ENCODE measurements at places on chromosomes 6 and 20. TPM values are rescaled to one million over a fixed set of nuclear protein-coding genes. Genes with fewer than 3 reads are reported as not detected.

- H3K4me1 ChIP-seq = no peaks in the 10 kb centered on the region
- no peak for DNase-seq
These were observed 441.0 kb downstream of the KIF16B start for GRCh38 chr20:16132036-16132798.

- H3K27me3 ChIP-seq = no peaks in the 10 kb centered on the region
- H3K4me1 ChIP-seq = no peaks in the 10 kb centered on the region
- no peak overlapping the region for H3K4me3 ChIP-seq
- no peaks in the 10 kb centered on the region for H3K36me3 ChIP-seq
- no peak overlapping the region for H3K27ac ChIP-seq
These were observed 142.5 kb upstream of the SPACA1 start for GRCh38 chr6:87905101-87905641.

GRCh38 chr6:13034316-13034715 lies 294.0 kb downstream of the TBC1D7 start:
- DNase-seq = no peak
- no peak overlapping the region for H3K4me3 ChIP-seq
- no peaks in the 10 kb centered on the region for H3K4me1 ChIP-seq
- no peaks in the 10 kb centered on the region for H3K27me3 ChIP-seq

DNA sequence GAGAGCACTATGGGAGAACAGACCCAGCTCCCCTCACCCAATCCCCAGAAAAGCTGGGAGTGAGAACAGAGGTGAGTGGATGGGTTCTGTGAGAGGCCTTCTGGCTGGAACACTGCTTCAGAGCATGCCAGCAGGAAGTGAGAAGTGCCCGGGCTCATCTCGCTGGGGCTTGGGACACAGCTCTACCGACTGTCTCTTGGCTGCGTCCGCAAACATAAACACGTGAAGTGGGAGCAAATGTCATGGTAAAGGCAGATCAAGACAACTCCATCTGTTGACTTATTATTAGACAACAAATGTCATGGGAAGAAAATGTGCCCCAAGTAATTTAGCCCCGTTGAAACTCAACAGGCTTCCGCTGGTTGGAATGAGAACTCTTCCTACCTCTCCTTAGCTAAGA lies 25.9 kb downstream of the GNAS-AS1 start:
- no peaks in the 10 kb centered on the region for H3K27me3 ChIP-seq
- H3K36me3 ChIP-seq = no peaks in the 10 kb centered on the region
- H3K4me1 ChIP-seq = no peaks in the 10 kb centered on the region
- no peak overlapping the region for H3K27ac ChIP-seq

The MAS1 gene
- 0.17 TPM for total RNA-seq

The BPIFB4 gene
- 1.1 TPM for total RNA-seq

GRCh38 chr6:125392682-125393081 lies 90.9 kb upstream of the HDDC2 start:
- H3K36me3 ChIP-seq = no peaks in the 10 kb centered on the region
- H3K4me3 ChIP-seq = no peak overlapping the region
- DNase-seq = no peak
- H3K4me1 ChIP-seq = no peaks in the 10 kb centered on the region
- H3K27ac ChIP-seq = no peak overlapping the region

DNA sequence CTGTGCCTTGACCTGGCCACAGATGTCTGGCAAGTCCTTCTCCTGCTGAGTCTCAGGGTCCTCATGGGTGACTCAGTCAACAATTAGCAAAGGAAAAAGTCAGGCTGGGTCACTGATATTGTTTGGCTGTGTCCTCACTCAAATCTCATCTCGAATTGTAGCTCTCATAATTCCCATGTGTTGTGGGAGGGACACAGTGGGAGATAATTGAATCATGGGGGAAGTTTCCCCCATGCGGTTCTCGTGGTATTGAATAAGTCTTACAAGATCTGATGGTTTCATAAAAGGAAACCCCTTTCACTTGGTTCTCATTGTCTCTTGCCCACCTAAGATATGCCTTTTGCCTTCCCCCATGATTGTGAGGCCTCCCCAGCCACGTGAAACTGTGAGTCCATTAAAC lies 45.7 kb downstream of the PREX1 start:
- no peak overlapping the region for H3K27ac ChIP-seq
- no peak overlapping the region for H3K4me3 ChIP-seq
- no peaks in the 10 kb centered on the region for H3K36me3 ChIP-seq
- H3K27me3 ChIP-seq = no peaks in the 10 kb centered on the region

DNA sequence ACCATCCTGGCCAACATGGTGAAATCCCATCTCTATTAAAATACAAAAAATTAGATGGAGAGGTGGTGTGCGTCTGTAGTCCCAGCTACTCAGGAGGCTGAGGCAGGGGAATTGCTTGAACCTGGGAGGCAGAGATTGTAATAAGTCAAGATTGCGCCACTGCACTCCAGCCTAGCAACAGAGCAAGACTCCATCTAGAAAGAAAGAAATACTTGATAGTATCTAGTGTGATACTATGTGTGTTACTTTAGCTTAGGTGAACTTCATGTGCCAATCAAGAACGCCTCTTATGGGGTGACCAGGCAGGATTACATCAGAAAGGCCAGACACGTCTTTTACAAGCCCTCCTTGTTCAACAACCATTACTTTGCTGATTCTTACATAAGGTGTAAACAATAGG lies 107.1 kb downstream of the TMEM170B start:
- H3K36me3 ChIP-seq = no peaks in the 10 kb centered on the region
- no peaks in the 10 kb centered on the region for H3K4me1 ChIP-seq
- DNase-seq = no peak
- H3K4me3 ChIP-seq = no peak overlapping the region
- H3K27ac ChIP-seq = no peak overlapping the region

DNA sequence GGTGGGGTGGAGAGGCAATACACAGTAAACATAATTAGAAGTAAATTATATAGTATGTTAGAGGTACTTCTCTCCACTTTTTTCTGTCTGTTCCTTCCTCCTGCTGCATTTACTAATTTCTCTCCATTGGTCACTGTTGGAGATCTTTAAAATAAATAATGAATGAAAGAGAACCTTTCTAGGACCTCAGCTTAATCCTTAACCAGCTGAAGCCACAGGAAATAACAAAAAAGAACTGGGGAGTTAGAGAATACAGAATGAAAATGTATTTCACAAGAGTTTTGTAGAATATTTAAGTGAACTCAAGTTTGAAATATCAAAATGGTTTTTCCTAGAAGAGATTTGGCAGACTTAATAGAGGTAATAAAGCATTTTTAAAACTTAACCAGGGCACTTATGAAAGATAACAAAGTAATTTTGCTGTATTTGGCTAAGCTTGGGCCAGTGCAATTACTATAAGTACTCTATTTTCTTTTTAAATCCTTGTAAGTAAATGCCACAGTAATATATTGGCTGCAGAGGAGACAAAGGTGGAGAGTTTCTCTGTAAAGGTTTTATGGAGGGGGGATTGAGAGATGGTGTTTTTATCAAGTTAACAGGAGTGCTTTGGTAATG lies 405.0 kb downstream of the CDKAL1 start:
- H3K27ac ChIP-seq = no peak overlapping the region
- H3K4me1 ChIP-seq = no peaks in the 10 kb centered on the region
- no peak overlapping the region for H3K4me3 ChIP-seq
- no peaks in the 10 kb centered on the region for H3K27me3 ChIP-seq
- no peak for DNase-seq

GRCh38 chr20:26243731-26244130 lies 547.1 kb upstream of the ZNF337 start:
- no peaks in the 10 kb centered on the region for H3K27me3 ChIP-seq
- H3K4me3 ChIP-seq = no peak overlapping the region
- H3K36me3 ChIP-seq = no peaks in the 10 kb centered on the region
- no peak overlapping the region for H3K27ac ChIP-seq

The CST9 gene
- total RNA-seq = not detected

GRCh38 chr6:16481697-16482399 lies 243.5 kb downstream of the GMPR start:
- no peak for DNase-seq
- H3K27ac ChIP-seq = no peak overlapping the region
- H3K4me3 ChIP-seq = no peak overlapping the region
- H3K36me3 ChIP-seq = no peaks in the 10 kb centered on the region
- no peaks in the 10 kb centered on the region for H3K4me1 ChIP-seq

The CST7 gene
- 3.6 TPM for total RNA-seq

GRCh38 chr6:163170294-163170883 lies 244.1 kb upstream of the QKI start:
- no peaks in the 10 kb centered on the region for H3K36me3 ChIP-seq
- H3K27me3 ChIP-seq = no peaks in the 10 kb centered on the region
- DNase-seq = no peak
- H3K4me1 ChIP-seq = no peaks in the 10 kb centered on the region
- no peak overlapping the region for H3K27ac ChIP-seq

The KIF25 gene
- 0.28 TPM for total RNA-seq

The PLG gene
- 0.17 TPM for total RNA-seq

DNA sequence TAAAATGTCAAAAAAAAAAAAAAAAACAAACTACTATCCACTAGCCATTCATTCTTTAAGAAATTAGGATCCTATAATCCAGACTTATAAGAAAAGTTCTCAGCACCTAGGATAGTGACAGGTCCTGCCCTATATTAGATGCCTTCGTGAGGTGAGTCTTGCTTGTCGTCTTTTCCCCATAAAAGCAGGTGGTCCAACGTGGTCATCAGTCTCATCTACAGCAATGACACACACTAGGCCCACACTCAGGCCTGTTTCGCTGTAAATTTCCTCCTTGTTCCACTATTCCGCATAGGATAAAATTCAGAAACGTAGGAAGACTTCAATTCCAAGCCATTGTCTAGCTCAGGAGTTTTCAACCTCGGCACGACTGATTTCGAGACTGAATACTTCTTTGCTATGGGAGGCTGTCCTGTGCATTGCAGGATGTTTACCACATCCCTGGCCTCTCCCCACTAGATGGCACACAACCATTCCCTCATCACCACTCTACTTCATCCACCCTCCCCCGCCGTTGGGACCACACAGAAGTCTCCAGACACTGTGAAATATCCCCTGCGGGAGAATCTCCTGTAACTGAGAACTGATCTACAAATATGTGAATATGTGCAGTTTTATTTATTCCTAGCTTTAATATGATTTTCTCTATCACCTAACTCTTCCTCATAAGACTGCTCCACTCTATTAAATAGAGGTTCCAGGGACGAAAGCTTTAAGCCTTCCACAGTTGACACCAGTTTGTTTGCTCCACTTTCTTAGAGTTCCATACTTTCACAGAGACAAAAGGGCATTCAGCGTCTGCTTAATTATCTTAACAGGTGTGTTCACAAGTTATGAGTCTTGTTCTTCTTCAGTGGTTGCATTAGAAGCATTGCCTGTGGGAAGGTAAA lies 346.3 kb downstream of the BMP2 start:
- no peaks in the 10 kb centered on the region for H3K27me3 ChIP-seq
- no peaks in the 10 kb centered on the region for H3K4me1 ChIP-seq
- no peak overlapping the region for H3K4me3 ChIP-seq
- no peaks in the 10 kb centered on the region for H3K36me3 ChIP-seq
- no peak overlapping the region for H3K27ac ChIP-seq
- DNase-seq = no peak

The CST3 gene
- total RNA-seq = 3,384 TPM
